GM23248 (cell line): ENCODE measurements at places on chromosomes 11 and 22. TPM values are rescaled to one million over a fixed set of nuclear protein-coding genes. Genes with fewer than 3 reads are reported as not detected.
A peak's percentile ranks its signal among the peaks of the same experiment; 100 is the strongest.

- DNase-seq: no peak
- H3K36me3 ChIP-seq: no peaks in the 10 kb centered on the region
- no peak overlapping the region for H3K27ac ChIP-seq
- H3K27me3 ChIP-seq: no peaks in the 10 kb centered on the region
These were observed 27.9 kb downstream of the NAV2 start for GRCh38 chr11:19740586-19740985.

DNA sequence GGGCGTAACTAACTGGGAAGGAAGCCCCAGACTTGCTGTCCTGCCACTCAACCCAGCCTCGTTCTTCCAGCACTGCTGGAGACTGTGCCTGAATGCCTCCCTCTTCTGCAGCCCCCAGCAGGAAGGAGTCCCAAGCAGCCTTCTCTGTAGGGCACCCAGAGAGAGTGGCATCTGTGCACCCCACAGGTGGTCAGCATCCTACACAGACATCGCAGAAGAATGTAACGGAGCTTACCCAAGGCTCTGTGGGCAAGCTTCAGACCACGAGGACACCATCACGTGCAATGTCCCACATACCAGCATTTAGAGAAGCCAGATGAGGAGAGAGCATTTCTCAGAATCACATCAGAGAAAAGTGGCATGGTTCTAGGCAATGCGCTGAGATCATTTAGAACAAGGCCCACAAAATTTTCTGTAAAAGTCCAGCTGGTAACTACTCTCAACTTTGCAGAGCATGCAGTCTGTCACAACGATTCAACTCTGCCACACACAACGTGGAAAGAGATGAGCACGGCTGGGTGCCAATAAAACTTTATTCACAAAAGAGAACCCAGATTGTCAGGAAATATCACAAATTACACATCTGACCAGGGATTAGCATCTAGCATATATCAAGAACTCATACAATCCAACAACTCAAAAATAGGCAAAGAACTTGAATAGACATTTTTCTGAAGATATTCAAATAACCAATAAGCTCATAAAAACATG, 33.4 kb downstream of the SHANK2 start:
- H3K27me3 ChIP-seq: no peaks in the 10 kb centered on the region; the same call in 1 of the 2 replicates
- no peak overlapping the region for H3K27ac ChIP-seq
- H3K4me1 ChIP-seq: no peaks in the 10 kb centered on the region
- H3K36me3 ChIP-seq: no peaks in the 10 kb centered on the region
- no peak for DNase-seq

The CRYBA4 gene
- total RNA-seq: not detected in 2 replicates

DNA sequence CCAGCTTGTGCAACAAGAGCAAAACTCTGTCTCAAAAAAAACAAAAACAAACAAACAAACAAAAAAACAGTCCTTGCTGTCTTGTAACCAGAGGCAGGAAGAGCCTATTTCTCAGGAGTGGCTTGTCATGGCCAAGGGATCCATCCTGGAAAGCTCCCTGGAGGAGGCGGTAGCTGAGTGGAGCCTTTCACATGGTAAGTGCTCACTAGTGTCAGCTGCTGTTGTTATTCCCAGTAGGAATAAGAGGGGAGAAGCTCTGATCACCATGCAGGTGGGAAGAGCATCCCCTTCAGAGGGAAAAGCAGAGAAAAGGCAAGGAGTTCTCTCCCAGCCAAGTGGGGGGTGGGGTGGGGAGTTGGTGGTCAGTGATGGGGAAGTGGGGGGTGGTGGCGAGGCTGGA, 54.6 kb upstream of the WNT7B start:
- peaks cover 14% of the 10 kb centered on the region for H3K4me1 ChIP-seq
- H3K36me3 ChIP-seq: no peaks in the 10 kb centered on the region
- no peak overlapping the region for H3K27ac ChIP-seq
- H3K27me3 ChIP-seq: no peaks in the 10 kb centered on the region
- no peak for DNase-seq

- H3K4me3 ChIP-seq: no peak overlapping the region
- H3K27me3 ChIP-seq: no peaks in the 10 kb centered on the region
- no peak for DNase-seq
- H3K27ac ChIP-seq: no peak overlapping the region
- H3K36me3 ChIP-seq: no peaks in the 10 kb centered on the region; the same call in 1 of the 2 replicates
These were observed 47.6 kb downstream of the ST3GAL4 start for GRCh38 chr11:126403022-126403581.

GRCh38 chr11:1570001-1570453, 2.0 kb downstream of the DUSP8 start:
- H3K27ac ChIP-seq: no peak overlapping the region
- H3K27me3 ChIP-seq: peaks cover 21% of the 10 kb centered on the region
- no peak overlapping the region for H3K4me3 ChIP-seq
- no peaks in the 10 kb centered on the region for H3K4me1 ChIP-seq
- H3K36me3 ChIP-seq: no peaks in the 10 kb centered on the region
- no peak for DNase-seq

DNA sequence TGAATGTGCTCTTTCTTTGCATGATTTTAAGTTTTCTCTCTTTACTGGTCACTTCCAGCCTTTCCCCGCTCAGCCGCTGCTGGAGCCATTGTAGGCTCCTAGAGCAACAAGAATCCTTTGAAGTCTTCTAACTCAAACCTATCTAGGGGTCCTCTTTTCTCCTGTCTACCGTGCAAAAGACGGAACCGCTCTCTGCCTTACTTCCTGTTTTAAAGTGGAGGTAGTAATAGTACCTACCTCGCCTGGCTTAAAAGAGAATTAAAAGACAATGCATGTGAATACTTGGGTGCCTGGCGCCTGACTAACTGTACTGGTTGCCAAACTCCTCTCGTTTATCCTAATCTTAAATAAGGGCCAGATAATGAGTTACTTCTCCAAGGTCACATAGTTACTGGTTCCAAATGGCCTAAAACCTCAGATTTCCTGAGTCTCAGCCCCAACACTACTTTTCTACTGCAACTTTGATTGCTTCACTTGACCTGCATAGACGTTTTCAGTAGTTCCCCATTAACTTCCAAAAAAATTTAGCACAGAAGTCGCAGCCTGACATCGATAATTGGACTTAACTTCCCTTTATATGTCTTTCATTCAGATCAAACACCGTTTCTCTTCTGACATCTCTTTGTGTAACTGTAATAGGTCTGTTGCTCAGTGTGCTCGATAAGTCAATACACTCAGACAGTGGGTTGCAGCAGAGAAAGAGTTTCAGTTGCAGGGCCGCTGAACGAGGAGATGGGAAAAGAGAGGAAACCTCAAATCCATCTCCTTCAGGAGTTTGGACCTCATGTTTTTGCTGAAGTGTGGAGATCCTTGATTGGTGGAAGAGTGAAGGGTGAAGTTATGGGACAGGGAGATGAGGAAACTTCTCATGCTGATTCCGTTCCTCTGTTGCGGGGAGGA, 891 bp downstream of the SAMM50 start:
- DNase-seq: peak; percentile 57
- no peaks in the 10 kb centered on the region for H3K36me3 ChIP-seq
- H3K4me1 ChIP-seq: peaks cover 10% of the 10 kb centered on the region
- H3K27me3 ChIP-seq: no peaks in the 10 kb centered on the region
- peak overlapping the region; percentile 83 for H3K27ac ChIP-seq

The TLCD5 gene
- total RNA-seq: 6.8 and 11.1 TPM in 2 replicates

DNA sequence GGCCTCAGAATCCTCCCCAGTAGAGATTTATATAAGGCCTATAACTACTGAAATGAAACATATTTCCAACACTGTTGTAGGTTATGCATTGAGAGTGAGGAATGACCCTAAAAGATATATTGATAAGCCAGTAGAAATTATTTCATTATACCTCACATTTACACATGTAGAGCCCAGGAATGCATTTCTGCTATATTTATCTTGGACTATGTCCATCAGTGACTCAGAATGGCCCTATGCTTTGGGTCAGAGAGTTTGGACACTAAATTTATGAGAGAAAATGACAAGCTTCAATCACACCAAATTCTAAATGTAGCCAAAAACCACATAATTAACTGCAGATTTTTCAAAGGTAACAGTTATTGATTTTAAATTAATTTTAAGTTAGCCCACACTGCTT, 761.9 kb downstream of the DLG2 start:
- no peaks in the 10 kb centered on the region for H3K36me3 ChIP-seq
- H3K4me1 ChIP-seq: peaks cover 15% of the 10 kb centered on the region
- H3K27ac ChIP-seq: no peak overlapping the region
- no peaks in the 10 kb centered on the region for H3K27me3 ChIP-seq
